ENCODE measurements at places on chromosomes 1 and 21.

DNA sequence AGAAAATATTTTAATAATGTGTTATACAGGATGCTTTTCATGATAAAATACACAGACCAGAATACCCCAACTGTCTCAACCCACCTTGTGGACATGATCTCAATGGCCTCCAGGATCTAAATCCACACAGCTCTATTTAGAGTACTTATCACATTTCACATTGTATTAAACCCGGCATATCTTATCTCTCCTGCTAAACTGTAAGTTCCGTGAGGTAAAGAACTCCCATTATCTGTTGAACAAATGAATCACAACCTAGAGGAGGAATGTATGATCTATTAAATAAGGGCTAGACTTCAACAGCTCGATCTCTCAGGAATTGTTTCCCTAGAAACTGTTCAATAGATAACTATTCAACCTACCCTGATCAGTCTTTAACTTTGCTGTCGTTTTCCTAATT is 6.9 kb downstream of the ETV3 start:
- no peak for DNase-seq

DNA sequence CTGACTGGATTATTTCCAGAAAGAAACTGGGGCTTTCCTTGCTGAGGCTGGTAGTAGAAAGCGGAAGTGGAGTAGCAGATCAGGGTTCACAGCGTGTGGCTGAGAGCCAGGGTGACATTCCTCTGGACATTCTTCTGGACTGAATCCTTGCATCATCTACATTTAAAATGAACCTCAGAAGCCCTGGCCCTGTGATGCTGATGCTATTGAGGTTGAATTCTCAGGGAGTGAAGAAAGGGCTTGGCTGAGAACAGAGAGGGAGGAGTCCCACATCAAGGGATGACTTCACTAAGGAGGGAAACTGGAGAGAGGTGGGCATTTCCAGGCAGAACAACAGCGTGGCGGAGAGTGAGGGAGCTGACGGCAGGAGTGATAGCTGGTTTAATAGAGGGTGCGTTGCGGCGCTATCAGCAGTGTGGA is 102.3 kb upstream of the LMO4 start:
- peak; percentile 73 for DNase-seq

DNA sequence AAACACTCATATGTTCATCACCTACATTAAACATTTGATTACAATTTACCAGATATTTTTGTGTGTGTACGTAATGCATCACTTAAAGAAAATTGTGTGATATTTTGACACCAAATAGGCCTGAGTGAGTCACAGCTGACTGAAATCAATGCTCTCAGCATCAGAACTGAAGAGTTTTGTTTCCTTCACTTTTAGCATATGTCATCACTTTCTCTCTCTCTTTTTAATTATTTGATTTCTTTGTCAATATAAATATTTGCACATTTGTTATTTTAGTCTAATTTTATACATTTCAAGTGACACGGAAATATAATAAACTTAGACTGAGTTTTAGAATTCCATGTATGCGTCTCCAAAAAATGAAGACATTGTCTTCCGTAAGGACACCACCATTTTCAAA is 545.3 kb downstream of the PTPRC start:
- no peak for DNase-seq

GRCh38 chr1:171248841-171249240 is 547 bp downstream of the FMO1 start:
- DNase-seq: no peak

Data from right renal cortex interstitium (tissue), 3 donors.